ENCODE measurements at places on chromosomes 3 and 15.
A peak's percentile ranks its signal among the peaks of the same experiment; 100 is the strongest.

DNA sequence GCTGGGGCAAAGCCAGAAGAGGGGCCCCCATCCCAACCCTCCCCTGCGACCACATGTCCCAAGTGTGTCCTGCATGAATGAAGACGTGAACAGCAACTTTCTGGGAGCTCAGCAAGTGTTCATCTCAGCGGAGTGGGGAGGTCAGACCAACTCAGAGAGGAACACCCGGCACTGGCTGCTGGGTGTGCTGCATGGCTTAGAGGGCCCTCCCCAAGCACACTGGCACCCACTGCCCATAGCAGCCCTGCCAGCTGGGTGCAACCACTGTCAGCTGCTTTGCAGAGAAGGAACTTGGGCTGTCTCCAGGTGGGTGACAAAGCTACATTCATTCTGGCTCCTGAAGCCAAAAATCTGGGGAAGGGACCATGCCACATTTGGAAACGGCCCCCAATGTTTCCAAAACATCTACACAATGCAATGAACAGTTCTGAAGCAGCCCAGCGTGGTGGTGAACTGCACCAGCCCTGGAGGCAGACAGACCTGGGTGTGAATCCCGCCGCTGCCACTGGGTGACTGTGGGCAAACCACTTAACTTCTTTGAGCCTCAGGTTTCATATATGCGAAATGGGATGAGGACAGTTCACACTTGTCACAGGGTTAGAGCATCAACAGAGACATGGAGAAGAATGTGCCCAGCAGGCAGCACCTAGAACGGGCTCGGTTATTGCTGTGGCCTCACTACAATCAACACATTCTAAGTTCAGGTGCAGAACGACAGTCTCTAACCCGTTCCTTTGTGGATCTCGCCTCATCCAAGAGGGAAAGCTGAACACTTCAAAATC lies 145.4 kb downstream of the NUP210 start:
- no peak for DNase-seq

DNA sequence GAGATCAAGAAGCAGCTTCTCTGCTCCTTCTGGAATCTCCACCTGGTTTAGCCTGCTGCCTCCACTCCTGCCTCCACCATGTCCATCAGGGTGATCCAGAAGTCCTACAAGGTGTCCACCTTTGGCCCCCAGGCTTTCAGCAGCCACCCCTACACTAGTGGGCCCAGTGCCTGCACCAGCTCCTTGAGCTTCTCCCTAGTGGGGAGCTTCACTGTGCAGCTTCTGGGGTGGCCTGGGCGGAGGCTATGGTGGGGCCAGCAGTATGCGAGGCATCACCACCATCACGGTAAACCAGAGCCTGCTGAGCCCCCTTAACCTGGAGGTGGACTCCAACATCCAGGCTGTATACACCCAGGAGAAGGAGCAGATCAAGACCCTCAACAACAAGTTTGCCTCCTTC lies 2.4 kb upstream of the KPNA4 start:
- DNase-seq = no peak

GRCh38 chr3:166879661-166880060 lies 500.4 kb downstream of the ZBBX start:
- no peak for DNase-seq

GRCh38 chr3:94317017-94317416 lies 254.2 kb downstream of the NSUN3 start:
- DNase-seq = no peak

DNA sequence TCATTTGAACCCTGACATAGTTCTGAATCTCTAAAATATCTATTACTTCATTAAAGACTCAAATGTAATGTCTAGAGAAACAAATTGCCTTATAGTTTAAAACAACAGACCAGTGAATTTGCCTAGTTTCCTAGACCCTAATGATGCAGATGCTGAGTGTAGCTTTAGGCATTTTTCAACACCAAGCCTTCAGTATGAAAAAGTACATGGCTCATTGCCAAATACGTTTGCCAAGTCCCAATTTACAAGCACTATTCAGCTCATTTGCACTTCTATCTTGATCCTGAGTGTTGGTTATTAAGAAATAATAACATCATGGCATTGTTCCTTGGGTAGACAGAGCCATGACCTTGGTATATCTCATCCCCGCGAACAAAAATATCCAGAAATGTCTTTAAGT lies 46.8 kb downstream of the EOMES start:
- DNase-seq = peak; percentile 59

DNA sequence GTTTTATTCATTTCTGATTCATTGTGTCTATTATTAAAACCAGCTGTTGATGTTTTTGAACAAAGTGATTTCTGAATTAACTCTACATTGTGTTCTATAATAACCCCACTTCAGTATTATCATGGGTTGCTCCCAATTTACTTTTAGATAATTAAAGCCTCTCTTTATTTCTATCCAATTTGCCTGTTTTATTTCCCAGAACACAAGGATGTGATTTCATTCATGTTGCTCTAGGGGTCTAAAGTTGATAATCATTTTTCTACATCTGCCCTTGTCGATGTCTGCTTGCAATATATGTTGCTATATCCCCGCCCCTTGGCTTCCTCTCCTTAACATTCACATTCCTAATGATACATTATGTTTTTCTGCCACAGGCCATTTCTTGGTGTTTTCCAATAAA lies 747.3 kb downstream of the CADM2 start:
- no peak for DNase-seq

DNA sequence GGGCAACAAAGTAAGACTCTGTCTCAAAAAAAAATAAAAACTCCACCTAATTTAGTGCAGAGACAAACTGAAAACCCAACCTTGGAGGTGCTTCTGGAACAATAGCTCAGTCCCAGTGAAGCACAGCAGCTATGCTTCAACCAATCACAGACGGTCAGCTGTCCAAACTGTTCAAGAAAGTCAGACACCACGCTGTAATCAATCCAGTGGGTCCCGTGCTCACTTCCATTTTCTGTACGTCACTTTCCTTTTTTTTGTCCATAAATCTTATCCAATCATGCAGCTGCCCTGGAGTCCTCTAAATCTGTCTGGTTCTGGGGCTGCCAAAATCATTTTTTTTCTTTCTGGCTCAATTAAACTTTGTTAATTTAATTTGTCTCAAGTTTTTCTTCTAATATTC lies 93.6 kb upstream of the FAM174B start:
- DNase-seq = no peak

Measured in fibroblast of skin of back (primary cell).